Bronchial epithelial cell (primary cell): ENCODE measurements at places on chromosomes 11 and 22. TPM values are rescaled to one million over a fixed set of nuclear protein-coding genes. Genes with fewer than 3 reads are reported as not detected.

DNA sequence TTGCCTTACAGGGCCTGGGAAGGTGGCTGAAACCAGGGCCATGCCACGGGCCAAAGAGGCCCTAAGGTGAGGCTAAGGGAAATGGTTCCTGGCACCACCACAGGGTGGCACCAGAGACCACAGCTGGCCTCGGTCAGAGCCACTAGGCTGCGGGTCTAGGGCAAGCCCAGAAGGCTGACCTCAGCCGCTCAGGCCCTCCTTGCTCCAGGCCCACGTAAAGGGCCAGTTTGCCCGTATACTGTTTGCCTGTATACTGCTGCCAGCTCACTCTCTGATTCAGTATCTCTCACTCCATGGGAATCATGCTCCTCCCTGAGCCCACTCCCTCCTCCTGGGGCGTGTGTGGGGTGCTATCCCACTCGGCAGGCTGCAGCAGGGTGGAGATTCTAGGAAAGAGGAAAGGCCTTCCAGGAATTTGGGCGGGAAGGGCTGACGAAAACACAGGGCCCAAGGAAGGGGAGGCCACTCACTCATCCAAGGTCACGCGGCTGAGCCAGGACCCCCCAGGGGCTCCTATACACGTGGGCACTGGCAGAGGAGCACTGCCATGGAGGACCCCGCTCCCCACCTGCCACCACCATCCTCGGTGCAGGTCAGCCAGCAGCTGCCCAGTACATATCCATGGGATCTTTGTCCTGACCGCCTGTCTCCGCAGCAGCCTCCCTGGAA is 62.4 kb downstream of the NECTIN1 start:
- peak; percentile 69 for DNase-seq

Gene SCO2
- total RNA-seq = 2.0 and 2.1 TPM in 2 replicates

- peak; percentile 42 for DNase-seq
Observed at GRCh38 chr22:41380993-41381328, 781 bp upstream of the TEF start.

- DNase-seq = no peak
Observed at GRCh38 chr22:29330291-29330690, 14.8 kb upstream of the RASL10A start.

Gene ARHGEF17
- total RNA-seq = 4.5 and 5.1 TPM in 2 replicates

- no peak for DNase-seq
Observed at GRCh38 chr11:71518506-71519471, 8.3 kb upstream of the KRTAP5-7 start.

Gene SMIM35
- total RNA-seq = not detected in 2 replicates

GRCh38 chr11:70710601-70711000 is 312.3 kb downstream of the CTTN start:
- DNase-seq = no peak

- no peak for DNase-seq
Observed at GRCh38 chr11:126704096-126704495, 296.5 kb downstream of the KIRREL3 start.

GRCh38 chr22:49418341-49418894 is 409.3 kb downstream of the BRD1 start:
- no peak for DNase-seq

DNA sequence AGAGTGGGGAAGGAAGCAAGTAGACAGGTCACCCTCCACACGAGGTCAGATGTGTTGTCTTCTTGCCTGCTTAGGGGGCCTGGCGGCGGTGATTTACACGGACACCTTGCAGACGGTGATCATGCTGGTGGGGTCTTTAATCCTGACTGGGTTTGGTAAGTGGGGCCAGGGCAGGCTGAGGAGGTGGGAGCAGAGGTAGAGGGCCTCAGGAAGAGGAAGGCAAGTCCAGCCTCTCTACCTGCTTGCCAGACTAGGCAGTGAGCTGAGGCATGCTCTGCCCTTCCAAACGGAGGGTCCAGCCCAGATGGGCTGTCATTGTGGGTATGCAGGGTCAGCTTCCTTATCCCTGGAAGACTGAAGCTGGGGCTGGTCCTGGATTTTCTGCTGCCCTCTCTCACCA is 39.9 kb downstream of the SLC5A1 start:
- DNase-seq = no peak

GRCh38 chr22:31866918-31867317 is 77.4 kb upstream of the YWHAH start:
- no peak for DNase-seq

DNA sequence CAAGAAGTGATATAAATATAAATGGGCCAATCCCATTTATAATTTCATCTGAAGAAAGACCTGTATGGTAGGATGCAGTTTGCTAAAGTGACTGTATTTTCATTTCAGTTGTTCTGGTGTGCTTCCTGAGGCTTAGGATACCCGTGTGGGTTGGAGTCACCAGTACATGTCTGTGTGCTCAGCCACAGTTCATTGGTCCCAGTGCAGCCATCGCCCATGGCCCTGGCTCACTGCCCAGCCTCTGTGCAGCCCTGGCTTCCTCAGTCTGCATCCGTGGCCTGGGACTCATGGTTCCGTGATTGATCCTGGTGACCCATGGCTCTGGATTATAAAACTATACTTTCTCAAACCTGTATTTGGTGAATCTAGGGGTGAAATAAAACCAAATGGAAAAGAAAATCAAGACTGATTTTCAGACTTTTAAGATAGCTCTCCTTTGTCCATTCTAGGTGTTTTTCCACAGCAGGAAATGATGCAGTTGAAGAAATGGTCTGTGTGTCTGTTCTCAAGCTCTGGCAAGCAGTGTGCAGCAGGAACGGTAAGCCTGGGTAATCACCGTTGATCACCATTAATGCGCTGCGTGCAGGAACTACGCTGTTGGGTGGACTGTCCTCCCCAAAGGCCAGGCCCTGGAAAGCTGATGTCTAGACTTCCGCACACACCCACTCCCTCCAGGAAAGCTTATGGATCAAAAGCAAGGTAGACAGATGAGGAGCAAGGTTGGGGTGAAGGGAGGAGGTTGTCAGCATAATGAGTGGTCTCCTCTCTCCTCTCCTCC is 27.2 kb downstream of the TTC12 start:
- DNase-seq = no peak

Gene RTCB
- 107 and 165 TPM in 2 replicates for total RNA-seq

Gene TMEM223
- total RNA-seq = 18.6 and 19.5 TPM in 2 replicates

Gene ALG9
- 24.3 and 30.5 TPM in 2 replicates for total RNA-seq

Gene GAB4
- total RNA-seq = not detected in 2 replicates

GRCh38 chr11:110162216-110162615 is 69.0 kb downstream of the ZC3H12C start:
- DNase-seq = peak; percentile 37

DNA sequence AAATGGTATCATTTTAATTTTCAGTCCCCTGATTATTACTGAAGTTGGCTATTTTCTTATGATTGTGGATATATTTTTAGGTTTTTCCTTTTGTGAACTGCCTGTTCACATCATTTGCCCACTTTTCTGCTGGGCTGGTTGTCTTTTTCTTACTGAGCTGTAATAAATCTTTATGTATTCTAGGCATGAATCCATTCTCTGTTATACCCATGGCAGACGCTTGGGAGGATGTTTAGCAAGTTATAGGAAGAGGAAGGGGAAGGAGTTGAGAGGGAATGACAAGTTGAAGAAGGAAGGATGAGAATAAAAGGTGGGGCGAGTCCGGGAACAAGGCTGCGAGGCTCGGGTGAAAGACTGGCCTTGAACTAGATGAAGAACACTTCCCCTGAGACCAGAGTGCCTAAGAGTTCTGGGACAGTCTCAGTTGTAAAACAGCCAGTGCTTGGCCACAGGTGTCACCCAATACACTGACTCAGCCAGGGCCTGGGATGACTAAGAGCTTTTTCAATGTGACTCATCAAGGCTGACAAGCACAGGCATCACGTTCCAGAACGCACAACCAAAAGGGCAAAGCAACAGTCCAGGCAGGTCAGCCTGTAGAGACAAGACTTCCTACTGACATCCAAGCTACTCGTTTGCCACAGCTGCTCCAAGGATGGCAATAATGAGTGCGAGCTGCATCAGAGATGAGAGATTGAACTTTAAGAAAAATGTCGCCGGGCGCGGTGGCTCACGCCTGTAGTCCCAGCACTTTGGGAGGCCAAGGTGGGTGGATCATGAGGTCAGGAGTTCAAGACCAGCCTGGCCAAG is 35.2 kb downstream of the LRFN4 start:
- DNase-seq = peak; percentile 99

DNA sequence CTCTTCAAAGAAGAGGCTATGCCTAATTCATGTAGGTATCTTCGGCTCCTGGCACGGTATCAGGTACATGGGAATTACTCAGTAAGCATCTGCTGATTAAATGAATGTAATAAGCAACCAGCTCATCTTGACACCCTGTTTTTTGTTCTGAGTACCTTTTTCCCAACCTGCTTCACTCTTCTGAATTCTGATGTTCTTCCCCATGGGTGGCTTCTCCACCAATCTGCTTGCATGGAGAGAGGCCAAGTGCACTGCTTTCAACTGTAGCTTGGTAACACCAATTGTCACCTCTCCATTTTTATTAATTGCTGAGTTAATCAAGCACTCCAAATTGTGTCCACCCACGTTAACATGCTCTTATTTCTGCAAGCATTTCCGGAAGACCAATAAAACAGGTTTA is 40.5 kb downstream of the LARGE1 start:
- DNase-seq = no peak

GRCh38 chr22:23219822-23220484 is 39.6 kb downstream of the BCR start:
- DNase-seq = peak; percentile 75

GRCh38 chr22:46336119-46337078 is 885 bp downstream of the TRMU start:
- DNase-seq = peak; percentile 26

DNA sequence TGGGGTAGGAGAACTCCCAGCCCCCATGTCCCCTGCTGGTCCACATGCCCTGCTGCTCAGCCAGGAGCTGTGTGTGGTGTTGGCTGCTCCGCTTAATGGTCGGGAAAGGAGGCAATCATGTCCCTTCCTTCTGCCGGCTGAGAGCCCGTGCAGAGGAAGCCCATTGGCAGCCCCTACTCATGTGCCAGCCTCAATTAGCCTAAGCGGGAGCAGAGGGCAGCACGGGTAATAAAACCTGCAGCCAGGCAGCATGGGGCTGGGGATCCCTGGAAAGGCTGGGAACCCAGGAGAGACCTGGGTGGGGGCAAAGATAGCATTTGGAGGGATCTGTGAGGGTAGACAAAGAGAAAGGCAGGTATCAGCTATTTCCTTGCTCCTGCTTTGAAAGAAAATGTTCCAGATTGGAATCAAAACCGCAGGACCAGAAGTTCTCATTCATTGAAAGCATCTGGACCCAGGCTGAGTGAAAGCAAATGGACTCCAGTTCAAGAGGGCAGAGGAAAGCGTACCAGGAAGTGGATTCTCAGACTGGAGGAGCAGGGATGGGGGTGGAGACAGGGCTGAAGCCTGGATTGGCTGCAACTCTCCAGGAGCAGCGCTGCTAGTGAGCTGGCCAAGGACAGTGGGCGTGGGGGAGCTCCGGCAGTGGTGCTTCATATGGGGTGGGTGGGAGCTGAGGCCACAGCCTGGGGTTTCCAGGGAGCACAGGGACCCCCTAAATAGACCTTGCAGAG is 103.4 kb upstream of the NECTIN1 start:
- peak; percentile 27 for DNase-seq

GRCh38 chr22:31107894-31108218 is 488 bp upstream of the SELENOM start:
- DNase-seq = no peak

Gene GRK3
- 4.2 and 4.6 TPM in 2 replicates for total RNA-seq

Gene TMEM126B
- 50.6 and 73.5 TPM in 2 replicates for total RNA-seq

Gene DBX1
- total RNA-seq = not detected in 2 replicates

- no peak for DNase-seq
Observed at GRCh38 chr11:75315439-75315805, 36.0 kb downstream of the ARRB1 start.

GRCh38 chr11:31784611-31785010 is 26.5 kb downstream of the PAX6 start:
- DNase-seq = no peak

- DNase-seq = no peak
Observed at GRCh38 chr11:134583397-134583990, 171.5 kb upstream of the B3GAT1 start.

DNA sequence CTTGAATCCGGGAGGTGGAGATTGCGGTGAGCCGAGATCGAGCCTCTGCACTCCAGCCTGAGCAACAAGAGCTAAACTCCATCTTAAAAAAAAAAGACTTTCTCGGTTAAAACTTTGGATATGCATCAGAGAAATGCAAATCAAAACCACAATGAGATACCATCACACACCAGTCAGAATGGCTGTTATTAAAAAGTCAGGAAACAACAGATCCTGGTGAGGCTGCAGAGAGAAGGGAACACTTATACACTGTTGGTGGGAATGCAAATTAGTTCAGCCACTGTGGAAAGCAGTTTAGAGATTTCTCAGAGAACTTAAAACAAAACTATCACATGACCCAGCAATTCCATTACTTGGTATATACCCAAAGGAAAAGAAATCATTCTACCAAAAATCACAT is 619.4 kb upstream of the KIRREL3 start:
- no peak for DNase-seq

Gene MAP6
- total RNA-seq = 0.13 TPM in 1 of 2 replicates, not detected in the other

- DNase-seq = no peak
Observed at GRCh38 chr22:27635852-27636251, 165.7 kb downstream of the MN1 start.

Gene OVCH2
- total RNA-seq = under 0.01 and 0.38 TPM in 2 replicates

Gene KCNC1
- total RNA-seq = not detected in 2 replicates

DNA sequence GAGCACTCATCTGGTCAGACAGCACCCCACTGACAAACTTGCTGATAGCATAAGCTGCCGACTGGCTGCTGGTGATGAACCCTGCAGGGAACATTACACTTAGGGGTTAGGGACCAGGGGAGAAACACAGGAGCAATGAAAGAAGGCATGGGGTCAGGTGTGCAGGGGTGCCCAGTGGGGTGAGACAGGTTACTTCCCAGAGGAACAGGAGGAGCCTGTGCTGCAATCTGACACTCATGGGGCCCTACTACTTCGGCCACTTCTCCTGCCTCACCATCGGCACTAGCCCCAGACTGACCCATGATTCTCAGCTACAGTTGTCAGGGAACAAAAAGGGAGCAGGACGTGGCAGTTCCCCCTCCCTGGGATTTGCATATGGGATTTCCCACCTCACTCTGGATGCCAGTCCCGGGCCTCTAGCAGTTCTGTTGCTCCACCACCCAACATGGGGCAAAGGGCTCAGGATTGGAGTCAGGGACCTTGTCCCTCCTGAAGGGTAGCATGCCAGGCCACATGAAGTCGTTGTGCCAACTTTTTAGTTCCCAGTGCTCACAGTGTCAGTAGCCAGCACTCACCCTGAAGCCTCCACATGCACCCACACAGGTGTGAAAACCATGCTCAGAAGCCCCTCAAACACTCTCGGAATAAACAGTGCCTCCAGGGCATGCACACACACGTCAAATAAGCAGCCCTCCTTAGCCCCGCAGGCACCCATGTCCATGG is 2.2 kb downstream of the SLC37A4 start:
- no peak for DNase-seq

GRCh38 chr22:48883211-48883960 is 944.3 kb downstream of the BRD1 start:
- DNase-seq = no peak

DNA sequence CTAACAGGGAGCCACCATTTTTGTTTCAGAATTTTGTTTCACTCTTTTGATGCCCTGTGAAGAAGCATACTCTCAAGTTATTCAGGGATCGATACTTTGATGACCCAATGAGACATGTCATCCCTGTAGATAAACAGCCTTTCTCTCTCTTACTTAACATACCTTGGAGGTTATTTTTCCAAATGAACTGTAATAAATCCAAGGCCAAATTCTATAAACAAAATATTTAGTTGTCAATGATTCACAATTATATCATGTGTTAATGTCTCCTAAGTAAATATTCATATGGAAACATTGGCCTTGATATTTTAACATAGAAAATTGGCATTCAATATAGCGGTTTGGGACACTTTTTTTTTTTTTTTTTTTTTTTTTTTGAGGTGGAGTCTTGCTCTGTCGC is 97.5 kb downstream of the LUZP2 start:
- DNase-seq = peak; percentile 21
